ENCODE measurements at places on chromosomes 11 and 22. TPM values are rescaled to one million over a fixed set of nuclear protein-coding genes. Genes with fewer than 3 reads are reported as not detected.

GRCh38 chr11:77155082-77155475, 27.0 kb downstream of the MYO7A start:
- no peak overlapping the region for H3K4me3 ChIP-seq
- H3K27ac ChIP-seq, result no peak overlapping the region
- peaks cover 5% of the 10 kb centered on the region for H3K4me1 ChIP-seq
- no peaks in the 10 kb centered on the region for H3K36me3 ChIP-seq

DNA sequence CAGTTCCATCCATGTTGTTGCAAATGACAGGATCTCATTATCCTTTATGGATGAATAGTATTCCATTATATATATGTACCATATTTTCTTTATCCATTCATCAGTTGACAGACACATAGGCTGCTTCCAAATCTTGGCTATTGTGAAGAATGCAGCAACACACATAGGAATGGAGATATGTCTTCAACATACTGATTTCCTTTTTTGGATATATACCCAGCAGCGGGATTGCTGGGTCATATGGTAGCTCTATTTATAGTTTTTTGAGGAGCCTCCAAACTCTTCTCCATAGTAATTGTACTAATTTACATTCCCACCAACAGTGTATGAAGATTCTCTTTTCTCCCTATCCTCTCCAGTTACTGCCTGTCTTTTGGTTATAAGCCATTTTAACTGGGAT, 383.9 kb upstream of the CHORDC1 start:
- H3K27me3 ChIP-seq, result no peaks in the 10 kb centered on the region
- H3K27ac ChIP-seq, result no peak overlapping the region
- no peak overlapping the region for H3K4me3 ChIP-seq
- H3K36me3 ChIP-seq, result no peaks in the 10 kb centered on the region
- DNase-seq, result no peak

KBTBD3 gene
- total RNA-seq, result 15.5 TPM

GRCh38 chr22:24758164-24758799, 16.2 kb downstream of the PIWIL3 start:
- peaks cover 4% of the 10 kb centered on the region for H3K27me3 ChIP-seq
- no peak overlapping the region for H3K4me3 ChIP-seq
- no peak overlapping the region for H3K27ac ChIP-seq

KCNJ5 gene
- total RNA-seq, result not detected

- H3K4me1 ChIP-seq, result peaks cover 10% of the 10 kb centered on the region
- H3K27me3 ChIP-seq, result peaks cover 18% of the 10 kb centered on the region
- H3K4me3 ChIP-seq, result no peak overlapping the region
- H3K36me3 ChIP-seq, result no peaks in the 10 kb centered on the region
- DNase-seq, result peak; percentile 77
Observed at GRCh38 chr11:14249121-14249963, 109.6 kb downstream of the RRAS2 start.

DNA sequence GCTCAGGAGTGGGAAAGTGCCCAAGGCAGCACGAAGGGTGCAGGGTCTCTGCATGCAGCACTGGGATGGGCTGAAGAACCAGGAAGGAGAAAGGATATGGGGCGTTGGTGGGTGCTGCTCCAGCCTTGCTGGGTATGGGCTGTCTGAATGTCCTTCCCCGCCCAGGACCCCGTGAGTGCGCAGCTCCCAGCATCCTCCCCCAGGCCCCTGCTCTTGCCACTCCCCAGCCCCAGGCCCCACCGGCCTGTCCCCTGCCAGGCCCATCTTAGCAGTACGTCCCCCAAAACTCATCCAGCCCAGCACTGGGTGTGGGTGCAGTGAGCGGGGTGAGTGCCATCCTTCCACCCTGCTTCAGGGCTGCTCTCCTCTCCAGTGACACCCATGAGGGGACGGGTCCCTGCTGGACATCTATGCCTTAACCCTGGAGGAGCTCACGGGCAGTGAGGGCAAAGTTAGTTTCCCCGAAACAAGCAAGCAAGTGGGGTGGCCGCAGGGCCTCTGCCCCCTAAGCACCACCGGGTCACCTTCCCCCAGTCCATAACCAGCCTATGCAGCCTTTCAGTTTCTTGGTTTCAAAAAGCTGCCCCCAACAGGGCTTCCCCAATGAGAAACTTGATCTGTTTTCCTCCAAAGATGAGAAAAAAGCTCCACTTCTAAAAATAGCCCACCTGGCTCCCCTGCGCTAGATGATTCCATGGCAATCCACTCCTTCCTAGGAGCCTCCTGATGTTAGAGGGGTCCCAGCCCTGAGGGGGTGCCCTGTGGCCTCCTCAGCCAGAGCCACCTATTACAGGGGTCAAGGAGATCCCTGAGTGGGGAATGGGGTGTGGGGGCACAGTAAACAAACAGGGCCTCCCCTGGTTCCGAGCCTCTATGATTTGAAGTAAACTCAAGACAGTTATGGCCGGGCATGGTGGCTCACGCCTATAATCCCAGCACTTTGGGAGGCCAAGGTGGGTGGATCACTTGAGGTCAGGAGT, 103.8 kb downstream of the MORC2 start:
- no peak overlapping the region for H3K27ac ChIP-seq
- H3K4me1 ChIP-seq, result no peaks in the 10 kb centered on the region
- H3K36me3 ChIP-seq, result no peaks in the 10 kb centered on the region
- no peak for DNase-seq
- H3K4me3 ChIP-seq, result no peak overlapping the region

DNA sequence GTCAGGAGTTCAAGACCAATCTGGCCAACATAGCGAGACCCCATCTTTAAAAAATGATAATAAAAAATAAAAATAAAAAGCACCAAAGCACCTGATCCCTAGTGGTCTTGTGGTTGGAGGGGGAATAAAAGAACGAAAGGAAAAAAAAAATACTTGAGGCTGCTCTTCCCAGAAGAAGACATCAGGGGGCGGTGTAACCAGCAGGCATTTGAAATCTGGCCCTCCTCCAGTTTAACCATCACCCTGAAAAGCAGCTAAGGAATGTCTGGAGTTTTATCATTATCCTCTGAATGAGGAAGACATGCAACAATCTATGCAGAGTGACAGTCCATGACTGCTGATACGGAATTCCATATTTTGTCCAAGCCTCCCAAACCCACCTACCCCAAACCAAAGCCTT, 5.6 kb upstream of the KCTD17 start:
- H3K27ac ChIP-seq, result no peak overlapping the region
- DNase-seq, result no peak
- no peaks in the 10 kb centered on the region for H3K27me3 ChIP-seq
- no peaks in the 10 kb centered on the region for H3K36me3 ChIP-seq

ADAMTS8 gene
- not detected for total RNA-seq

DNA sequence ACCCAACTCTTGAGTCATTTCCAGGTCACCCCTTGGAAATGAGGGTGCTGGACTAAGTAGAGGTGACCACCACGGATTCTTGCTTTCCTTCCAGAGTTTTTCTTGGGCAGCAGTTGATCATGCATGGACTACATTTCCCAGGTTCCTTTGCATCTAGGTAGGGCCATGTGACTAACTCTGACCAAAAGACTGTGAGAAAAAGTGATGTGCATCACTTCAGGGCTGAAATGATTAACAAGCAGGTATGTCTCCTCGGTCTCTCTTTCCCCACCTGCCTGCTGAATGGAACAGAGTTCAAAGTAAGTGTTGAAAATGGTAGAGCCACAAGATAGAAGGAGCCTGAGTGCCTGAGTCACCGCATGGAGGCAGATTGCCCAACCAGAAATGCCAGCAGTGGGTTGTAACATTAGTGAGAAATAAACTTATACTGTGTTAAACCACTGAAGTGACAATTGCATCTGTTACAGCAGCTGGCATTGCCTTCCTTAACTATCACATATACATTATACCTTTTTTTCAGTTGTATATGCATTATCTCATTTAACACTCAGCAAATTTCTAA, 113.5 kb downstream of the MN1 start:
- H3K4me3 ChIP-seq, result no peak overlapping the region
- no peaks in the 10 kb centered on the region for H3K27me3 ChIP-seq
- H3K36me3 ChIP-seq, result no peaks in the 10 kb centered on the region
- H3K4me1 ChIP-seq, result no peaks in the 10 kb centered on the region

DNA sequence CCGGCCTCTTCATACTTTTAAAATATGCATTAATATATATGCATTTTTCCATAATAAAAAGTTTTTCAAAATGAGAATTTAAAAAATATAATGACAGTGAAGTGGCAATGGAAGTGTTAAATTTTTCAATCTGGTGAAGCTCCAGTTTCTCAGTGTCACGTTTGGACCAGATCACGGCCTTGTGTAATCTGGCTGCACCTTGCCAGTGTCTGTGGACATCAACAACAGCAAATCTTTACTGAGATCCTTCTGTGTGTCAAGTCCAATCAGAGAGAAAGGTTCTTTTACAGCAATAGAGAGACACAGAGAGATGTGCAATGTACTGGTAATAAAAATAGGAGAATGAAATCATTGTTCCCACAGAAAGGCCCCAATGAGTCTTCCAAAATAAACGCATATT, 49.8 kb upstream of the PAK1 start:
- H3K36me3 ChIP-seq, result no peaks in the 10 kb centered on the region
- H3K27me3 ChIP-seq, result no peaks in the 10 kb centered on the region
- H3K4me1 ChIP-seq, result peaks cover 7% of the 10 kb centered on the region
- H3K4me3 ChIP-seq, result no peak overlapping the region

GRCh38 chr11:117175104-117175503, 3.4 kb upstream of the SIDT2 start:
- H3K27ac ChIP-seq, result peak overlapping the region; percentile 16
- no peak for DNase-seq
- no peaks in the 10 kb centered on the region for H3K36me3 ChIP-seq
- H3K4me3 ChIP-seq, result no peak overlapping the region
- H3K4me1 ChIP-seq, result peaks cover 11% of the 10 kb centered on the region

GRCh38 chr22:45397806-45398205, 15.6 kb downstream of the SMC1B start:
- no peaks in the 10 kb centered on the region for H3K4me1 ChIP-seq
- H3K27ac ChIP-seq, result no peak overlapping the region
- DNase-seq, result no peak
- no peaks in the 10 kb centered on the region for H3K36me3 ChIP-seq

- H3K4me3 ChIP-seq, result peak within 1 kb of the TSS; percentile 64
- peaks cover 43% of the 10 kb centered on the region for H3K4me1 ChIP-seq
- DNase-seq, result peak; percentile 82
- no peaks in the 10 kb centered on the region for H3K27me3 ChIP-seq
- H3K27ac ChIP-seq, result peak within 1 kb of the TSS; percentile 87
Observed at GRCh38 chr11:124762105-124762623, at the start of gene ESAM. Gene ESAM, minus strand, starts transcription at chr11:124762290. Its CDS starts 136 bp downstream, at chr11:124762154.

- H3K4me1 ChIP-seq, result no peaks in the 10 kb centered on the region
- DNase-seq, result peak; percentile 2
- H3K36me3 ChIP-seq, result no peaks in the 10 kb centered on the region
- no peak overlapping the region for H3K27ac ChIP-seq
- peaks cover 33% of the 10 kb centered on the region for H3K27me3 ChIP-seq
Observed at GRCh38 chr11:107017433-107018218, 650 bp downstream of the GUCY1A2 start.

DNA sequence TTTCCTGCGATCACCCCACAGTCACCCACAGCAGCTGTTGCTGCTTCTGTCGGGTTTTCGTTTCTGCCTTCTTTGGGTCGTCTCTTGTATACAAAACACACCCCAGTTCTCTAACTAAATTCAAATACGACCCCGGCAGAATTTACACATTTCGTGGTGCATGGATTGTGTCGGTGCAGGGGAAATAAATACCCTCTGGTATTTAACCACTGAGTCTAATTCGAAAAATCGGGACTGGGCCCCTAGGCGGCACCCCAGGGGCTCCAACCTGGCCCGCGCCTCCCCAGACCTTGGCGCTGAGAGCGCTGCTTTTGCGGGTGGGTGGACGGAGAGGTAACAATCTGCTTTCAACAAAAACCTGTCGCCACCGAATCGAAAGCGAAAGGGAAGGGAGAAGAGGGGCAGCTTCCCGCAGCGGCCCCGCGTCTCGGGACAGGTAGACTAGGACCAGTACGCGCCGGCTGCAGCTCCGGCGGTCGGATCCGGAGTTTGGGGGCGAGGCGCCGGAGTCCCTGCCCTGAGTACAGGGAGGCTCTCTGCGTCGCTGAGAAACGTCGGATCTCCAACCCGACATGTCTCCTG, 4.4 kb downstream of the ALX4 start:
- H3K27me3 ChIP-seq, result peaks cover 98% of the 10 kb centered on the region
- DNase-seq, result peak; percentile 73

- H3K36me3 ChIP-seq, result no peaks in the 10 kb centered on the region
- H3K4me1 ChIP-seq, result no peaks in the 10 kb centered on the region
- H3K27ac ChIP-seq, result no peak overlapping the region
- no peaks in the 10 kb centered on the region for H3K27me3 ChIP-seq
- no peak for DNase-seq
Observed at GRCh38 chr22:27537501-27537900, 264.1 kb downstream of the MN1 start.
